ENCODE measurements at places on chromosomes 7 and 10.

- no peak for DNase-seq
Observed at GRCh38 chr7:135239263-135239662, 5.6 kb downstream of the STRA8 start.

GRCh38 chr7:20477067-20477466 is 138.4 kb upstream of the ABCB5 start:
- no peak for DNase-seq

DNA sequence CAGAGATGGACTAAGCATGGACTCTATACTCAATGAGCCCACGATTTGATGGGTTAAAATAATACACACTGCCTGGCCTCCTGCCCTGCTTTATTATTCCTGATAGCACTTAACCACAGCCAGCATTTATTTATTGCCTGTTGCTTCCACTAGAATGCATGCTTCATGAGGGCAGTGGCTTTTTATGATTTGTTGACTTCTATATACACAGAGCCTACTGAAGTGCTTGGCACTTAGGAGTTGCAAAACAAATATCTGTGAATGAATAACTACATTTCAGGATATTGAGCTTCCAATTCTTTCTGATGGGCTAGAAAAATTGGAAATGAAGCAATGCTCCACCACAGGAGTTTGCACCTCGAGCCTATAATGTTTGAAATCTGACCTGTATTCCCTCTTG is 513.6 kb upstream of the ZMIZ1 start:
- no peak for DNase-seq

DNA sequence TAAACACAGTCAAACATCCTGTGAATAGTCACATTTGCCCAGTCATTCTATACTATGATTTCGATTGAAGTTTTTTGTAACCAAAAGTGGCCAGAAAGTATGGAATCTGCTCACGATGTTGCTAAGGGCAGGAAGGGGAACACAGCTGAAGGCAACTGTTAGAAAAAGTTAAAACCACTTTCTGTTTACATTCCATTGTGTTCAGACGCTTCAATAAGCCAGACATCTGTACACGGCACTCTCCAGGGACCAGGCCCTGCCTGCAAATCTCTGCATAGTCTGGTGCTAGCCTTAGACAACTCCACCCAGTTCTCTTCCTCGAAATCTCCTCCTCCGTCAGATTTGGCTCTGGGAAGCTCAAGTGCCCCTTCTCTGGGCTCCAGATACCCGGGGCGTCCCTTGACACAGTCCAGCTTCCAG is 17.1 kb upstream of the TMEM120A start:
- DNase-seq = peak; percentile 93

DNA sequence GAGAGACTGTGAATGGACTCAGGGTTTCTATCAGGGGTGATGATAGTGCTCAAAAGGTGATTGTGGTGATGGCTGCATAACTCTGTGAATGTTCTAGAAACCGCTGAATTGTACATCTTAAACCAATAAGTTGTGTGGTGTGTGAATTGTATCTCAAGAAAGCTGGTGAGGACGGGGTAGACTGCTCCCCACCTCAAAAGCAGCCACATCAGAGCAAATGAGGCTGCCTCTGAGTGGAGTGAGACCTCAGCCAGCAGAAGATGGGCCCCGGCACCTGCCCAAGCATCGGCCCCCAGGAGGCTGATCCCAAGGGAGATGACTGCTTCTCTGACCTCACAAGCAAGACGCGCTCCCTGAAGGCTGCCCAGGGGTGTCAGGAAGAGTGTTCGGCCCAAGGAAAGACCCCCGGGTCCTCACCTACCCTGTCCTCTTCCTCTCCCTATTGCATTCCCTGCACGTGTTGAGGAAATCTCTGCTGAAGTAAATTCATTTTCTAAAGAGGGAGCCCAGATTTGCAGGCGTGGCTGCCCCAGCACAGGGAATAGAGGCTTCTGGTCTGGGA is 279.3 kb upstream of the SHH start:
- no peak for DNase-seq

GRCh38 chr10:107583974-107584373 is 419.5 kb upstream of the SORCS1 start:
- peak; percentile 61 for DNase-seq

- no peak for DNase-seq
Observed at GRCh38 chr7:123114288-123114687, 85.5 kb downstream of the SLC13A1 start.

DNA sequence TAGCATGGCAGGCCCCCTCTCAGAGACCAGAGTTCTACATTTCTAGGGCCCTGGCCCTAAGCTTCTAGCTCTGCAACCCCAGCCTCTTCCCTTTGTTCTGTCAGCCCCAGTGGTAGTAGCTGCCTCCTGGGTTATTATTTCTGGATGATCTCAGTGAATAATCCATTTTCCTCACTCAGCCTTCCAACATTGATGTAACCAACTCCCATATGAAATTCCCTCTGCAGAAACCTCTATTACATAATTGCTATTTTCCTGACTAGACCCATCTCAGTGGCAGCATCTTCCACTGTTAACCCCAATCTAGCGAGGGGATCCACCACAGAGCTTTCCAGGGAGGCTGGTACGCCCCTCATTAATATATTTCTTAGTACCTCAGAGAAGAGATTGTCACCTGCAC is 49.8 kb downstream of the FHIP2A start:
- DNase-seq = no peak

DNA sequence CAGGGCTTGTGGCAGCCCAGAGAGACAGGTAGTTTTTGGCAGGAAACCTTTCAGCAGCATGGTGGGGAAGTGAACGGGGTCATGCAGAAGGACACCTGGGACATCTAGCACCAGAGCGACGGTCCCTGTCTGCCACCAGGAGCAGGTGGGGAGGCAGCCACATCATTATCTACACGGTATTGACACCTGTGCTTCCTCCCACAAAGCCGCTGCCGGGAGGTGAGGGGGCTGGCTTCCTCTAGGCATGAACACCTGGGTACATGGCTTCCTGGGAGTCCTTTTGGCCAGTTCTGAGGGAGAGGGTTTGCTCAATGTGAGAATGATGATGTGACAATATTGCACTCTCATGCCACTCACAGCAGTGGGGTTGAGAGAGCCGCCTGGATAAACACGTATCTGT is 275.2 kb downstream of the ACTR3B start:
- DNase-seq = no peak

- DNase-seq = no peak
Observed at GRCh38 chr7:133290676-133291333, 37.9 kb downstream of the EXOC4 start.

- peak; percentile 5 for DNase-seq
Observed at GRCh38 chr7:121853307-121853706, 19.7 kb upstream of the PTPRZ1 start.

DNA sequence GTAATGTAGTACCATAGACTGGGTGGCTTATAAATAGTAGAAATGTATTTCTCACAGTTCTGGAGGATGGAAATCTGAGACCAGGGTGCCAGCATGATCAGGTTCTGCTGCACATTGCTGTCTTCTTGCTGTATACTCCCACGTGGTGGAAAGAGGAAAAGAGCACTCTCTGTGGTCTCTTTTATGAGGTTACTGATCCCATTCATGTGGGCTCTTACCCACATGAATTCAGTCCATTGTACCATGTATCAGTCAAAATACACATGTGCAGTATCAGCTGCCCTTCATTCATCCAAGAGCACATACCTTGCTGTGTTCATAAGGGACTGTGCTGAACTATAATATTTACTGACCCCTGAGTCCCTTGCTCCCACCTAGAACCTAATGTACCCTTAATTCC is 17.1 kb downstream of the PNLIPRP2 start:
- no peak for DNase-seq

- peak; percentile 65 for DNase-seq
Observed at GRCh38 chr10:11024596-11024995, 6.9 kb downstream of the CELF2 start.

DNA sequence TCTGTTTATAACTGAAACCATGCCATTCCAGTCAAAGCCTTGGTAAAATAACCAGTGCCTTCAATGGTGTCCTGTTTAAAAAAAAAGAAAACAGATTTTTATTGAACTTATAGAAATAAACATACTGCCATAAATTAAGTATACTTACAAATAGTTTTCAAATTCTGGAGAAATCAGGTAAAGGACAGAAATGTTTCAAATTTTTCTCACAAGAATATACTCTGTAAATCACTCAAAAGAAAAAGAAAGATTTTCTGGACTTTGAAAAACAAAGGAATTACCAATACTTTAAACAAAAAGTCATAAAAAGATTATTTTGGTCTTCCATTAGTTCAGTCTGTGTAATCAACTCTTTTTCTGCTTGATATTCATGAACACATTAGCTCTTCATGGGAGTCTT is 23.9 kb downstream of the MRPL32 start:
- no peak for DNase-seq

DNA sequence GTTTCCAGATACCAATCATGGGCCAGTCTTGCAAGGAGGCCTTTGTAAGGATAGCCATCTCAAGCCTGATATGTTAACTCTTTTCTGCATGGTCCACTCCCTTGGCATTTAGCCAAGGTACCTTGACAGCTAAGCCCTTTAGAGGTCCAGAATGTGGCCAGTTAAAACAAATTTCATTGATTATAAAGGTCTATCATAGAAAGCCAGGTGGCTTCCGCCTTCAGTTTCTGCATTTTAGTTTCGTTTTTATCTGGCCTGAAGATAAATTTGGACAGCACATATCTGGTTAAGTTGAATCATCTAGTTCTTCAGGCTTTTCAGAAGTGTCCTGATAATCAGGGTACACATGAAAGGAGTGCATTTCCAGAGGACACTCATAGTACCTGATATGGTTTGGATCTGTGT is 30.7 kb downstream of the ANKIB1 start:
- no peak for DNase-seq

DNA sequence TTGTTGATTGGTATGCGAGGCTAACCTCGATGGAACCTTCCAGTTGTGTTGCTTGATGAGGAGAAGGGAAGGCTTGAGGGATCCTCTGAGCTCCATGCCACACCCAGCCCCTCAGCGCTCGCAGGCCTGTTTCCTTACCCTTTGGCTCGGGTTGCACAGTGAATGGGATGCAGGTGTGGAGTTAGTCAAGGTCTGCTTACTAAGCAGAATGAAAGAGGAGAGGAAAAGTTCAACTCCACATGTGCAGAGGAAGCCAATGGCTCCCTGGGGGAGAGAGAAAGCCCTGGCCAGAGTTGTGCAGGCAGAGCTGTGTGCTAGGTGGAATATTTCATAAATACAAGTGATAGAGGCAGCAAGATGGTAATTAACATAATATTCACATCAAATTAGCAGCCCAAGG is 85.5 kb downstream of the JCAD start:
- no peak for DNase-seq

GRCh38 chr7:115708013-115708341 is 322.6 kb downstream of the TFEC start:
- no peak for DNase-seq

GRCh38 chr10:73956476-73957359 is 41.2 kb upstream of the VCL start:
- peak; percentile 35 for DNase-seq

- peak; percentile 97 for DNase-seq
Observed at GRCh38 chr7:6442114-6442513, 5.6 kb downstream of the DAGLB start.

DNA sequence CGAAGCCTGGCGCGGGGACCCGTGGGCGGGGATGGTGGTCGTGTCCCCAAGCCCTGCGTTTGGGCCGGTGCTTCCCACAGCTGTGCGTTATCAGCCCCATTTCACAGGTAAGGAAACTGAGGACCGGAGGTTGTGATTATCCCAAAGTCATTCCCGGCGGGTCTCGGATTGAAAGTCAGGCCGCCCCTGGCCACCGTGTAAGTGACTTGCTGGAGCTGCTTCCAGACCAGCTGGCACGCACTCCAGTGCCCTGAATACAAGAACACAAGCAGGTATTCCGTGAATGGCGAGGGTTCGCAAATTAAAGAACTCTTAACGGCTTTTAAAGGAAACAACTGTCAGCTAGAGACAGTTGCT is 675 bp upstream of the ATE1 start:
- DNase-seq = peak; percentile 26

- DNase-seq = peak; percentile 48
Observed at GRCh38 chr10:61024856-61025201, 80.8 kb upstream of the RHOBTB1 start.

DNA sequence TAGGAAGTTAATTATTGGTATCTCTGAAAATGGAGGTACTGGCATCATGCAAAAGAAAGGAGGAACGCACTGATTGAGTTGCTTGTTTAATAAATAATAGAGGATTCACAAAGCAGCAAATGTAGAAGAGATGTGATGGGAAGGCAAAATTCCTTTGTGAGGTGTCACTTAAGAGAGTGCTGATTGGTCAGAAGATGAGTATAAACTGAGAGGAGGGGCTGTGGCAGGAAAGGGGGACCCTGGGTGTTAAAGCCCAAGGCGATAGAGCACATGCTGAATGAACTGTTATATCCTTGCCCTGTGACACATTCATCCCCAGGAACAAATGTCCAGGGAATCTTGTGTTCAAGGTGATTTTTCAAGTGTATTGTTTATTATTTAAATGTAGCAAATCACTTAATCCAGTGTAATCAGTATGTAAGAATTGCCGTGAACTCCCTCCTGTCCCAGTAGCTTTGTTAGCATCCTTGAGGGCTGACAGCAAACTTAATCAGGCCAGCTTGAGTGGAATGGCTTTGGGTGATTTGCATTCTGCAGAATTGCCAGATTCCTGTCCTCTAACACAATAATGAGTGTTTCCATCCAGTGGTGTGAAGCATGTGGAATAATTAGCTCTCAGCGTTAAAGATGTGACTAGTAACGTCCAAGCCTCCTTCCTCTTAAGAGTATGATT is 111.9 kb downstream of the CHN2 start:
- DNase-seq = no peak

GRCh38 chr7:78130446-78131215 is 332.1 kb downstream of the PHTF2 start:
- no peak for DNase-seq

- DNase-seq = no peak
Observed at GRCh38 chr7:2754912-2755311, 66.9 kb downstream of the AMZ1 start.

GRCh38 chr10:78186572-78186971 is 152.9 kb downstream of the RPS24 start:
- no peak for DNase-seq

GRCh38 chr7:111508387-111508786 is 53.9 kb downstream of the IMMP2L start:
- no peak for DNase-seq

DNA sequence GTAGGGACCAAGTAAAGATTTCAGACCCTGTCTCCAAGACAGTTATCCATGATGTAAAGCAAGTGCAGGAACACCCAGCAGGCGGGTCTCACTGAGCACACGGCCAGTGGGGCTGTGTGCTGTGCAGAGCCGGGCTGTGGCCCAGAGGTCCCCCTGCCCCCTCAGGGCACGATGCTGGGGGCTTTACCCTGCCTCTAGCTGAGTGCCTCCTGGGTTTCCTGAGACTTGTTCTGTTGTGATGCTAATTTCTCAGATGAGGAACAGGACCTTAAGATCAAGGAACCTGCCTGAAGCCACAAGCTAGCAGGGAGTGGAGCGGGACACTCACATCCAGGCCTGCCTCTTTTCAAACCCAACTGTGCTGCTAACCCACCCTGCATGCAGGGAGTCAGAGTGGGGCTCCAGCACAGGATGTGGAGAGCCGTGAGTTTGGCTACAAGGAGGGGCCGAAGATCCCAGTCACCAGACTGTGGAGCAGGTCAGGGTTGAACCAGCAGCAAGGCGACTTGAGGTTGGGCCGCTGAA is 76.1 kb upstream of the LYZL2 start:
- DNase-seq = no peak

- DNase-seq = peak; percentile 35
Observed at GRCh38 chr7:36473454-36474282, 84.0 kb downstream of the ANLN start.

All from choroid plexus epithelial cell (primary cell).